Inflammatory macrophage treated with lipopolysaccharide for 1 hour (primary cell): ENCODE measurements at places on chromosomes 12 and 14.

- no peak for DNase-seq
These were observed 470.8 kb downstream of the NELL2 start for GRCh38 chr12:44405297-44405696.

DNA sequence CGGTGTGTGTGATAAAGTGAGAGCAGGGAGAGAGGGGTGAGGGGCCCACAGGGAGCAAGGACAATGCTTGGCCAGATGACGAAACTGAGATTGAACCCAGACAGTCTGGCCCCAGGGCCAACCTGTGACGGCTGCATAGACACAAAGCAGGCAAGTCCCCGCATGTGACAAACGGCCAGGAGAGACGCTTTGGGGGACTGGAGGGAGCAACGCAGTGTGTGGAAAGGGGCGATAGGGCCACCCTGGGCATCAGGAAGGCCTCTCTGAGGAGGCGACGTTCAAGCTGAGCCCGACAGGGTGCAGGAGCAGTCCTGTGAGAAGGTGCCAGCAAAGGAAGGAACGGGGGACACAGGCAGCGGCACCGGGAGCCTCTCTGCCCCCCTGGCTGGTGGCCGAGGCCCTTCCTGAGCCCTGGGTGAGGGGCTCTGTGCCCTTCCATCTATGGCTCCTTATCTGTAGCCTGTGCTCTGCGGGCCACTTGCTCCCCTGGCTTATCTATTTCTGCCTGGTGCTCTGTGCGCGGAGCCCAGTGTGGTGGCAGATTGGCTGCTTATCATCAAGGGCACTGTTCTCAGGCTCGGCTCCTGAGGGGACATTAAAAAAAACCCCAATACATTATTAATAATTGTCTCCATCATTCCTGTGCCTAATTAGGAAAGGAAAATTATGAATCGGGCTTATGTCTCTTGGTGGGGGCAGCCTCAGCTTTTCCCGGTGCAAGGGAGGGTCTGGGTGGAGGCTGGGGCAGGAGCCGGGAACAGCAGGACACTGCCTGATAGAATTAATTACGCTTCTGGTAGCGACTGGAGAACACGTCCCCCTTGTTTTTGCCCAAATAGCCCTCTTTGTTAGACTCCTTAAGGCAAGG lies 39.8 kb downstream of the PRIMA1 start:
- DNase-seq = no peak

DNA sequence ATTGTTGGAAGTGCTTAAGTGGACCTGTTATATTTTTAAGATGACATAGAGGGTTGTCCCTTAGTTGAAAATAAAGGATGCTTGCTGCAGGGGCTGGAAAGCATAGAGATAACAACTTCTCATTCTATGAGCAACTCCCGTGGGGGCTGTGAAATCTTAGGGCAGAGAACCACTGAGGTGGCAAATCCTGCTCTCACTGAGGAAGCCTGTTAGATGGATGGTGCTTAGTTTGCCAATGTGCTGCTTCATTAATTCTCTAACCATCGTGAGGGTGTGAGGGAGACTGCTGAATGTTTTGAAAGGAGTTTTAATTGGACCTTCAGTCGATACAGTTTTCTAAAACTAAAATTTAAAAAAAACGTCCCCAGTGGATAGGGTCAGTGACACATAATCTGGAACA lies 46.5 kb downstream of the PTPRO start:
- DNase-seq = no peak

DNA sequence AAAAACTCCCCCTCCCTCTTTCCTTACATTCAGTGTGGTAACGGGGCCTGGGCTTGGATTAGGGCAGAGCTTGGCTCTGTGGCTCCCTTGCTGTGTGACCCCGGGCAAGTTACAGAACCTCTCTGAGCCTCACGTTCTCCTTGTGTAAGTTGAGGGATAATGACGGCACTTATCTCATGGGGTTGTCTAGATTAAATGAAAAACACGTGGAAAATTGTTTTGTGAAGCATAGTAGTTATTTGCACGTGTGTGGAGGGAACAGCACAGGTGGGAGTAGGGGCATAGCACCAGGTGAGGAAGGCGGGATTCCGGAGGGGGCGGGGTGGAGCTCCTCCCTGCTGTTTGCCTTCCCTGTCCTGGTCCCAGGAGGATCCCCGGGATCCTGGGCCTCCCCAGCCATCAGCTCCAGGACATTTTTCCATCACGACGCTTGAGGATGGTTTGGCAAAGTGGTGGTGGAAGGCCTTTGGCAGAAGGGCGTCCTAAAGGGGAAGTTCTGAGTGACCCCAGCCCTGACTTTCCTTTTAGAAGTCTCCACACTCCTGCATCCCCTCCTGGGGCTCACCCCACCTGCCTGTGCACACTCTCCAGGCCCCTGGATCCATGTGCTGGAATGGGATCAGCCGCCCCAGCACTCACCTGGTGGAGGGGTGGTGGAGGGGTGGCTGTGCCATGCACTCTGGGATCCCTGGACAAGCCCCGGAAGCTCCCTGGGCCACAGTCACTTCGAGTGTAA lies 22.7 kb downstream of the LRTM2 start:
- no peak for DNase-seq

- DNase-seq = peak; percentile 68
These were observed 9.2 kb downstream of the NIN start for GRCh38 chr14:50821510-50822464.

DNA sequence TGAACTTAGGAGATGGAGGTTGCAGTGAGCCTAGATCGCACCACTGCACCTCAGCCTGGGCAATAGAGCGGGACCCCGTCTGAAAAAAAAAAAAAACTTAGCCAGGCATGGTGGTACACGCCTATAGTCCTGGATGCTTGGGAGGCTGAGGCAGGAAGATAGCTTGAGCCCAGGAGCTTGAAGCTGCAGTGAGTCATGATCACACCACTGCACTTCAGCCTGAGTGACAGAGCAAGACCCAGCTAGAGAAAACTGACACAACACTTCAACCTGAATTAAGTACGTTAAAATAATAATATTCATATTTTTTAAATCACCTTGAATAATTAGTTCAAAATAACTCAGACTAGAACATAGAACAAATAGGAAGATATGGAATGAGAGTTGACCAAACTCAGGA lies 5.7 kb upstream of the CATSPERB start:
- no peak for DNase-seq

GRCh38 chr12:50039151-50039835 lies 14.0 kb upstream of the RACGAP1 start:
- peak; percentile 95 for DNase-seq

DNA sequence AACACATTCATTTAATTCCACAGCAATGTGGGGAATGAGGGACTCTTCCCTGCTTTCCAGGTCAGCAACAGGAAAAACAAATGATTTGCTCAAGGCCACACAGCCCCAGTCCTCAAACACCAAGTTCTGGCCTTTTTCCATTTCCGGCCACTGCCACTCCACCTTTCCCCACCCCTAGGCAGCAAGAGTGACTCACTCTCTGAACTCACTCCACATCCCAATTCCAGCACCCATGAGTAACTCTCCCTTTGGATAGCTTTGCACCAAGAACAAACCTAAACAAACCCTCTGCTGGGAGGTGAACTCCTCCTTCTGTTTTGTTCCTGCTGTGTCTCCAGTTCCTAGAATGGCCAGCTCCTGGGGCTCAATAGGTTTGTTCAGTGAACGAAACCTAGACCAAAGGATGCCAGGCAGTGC lies 30.4 kb upstream of the PLEKHG6 start:
- DNase-seq = no peak

DNA sequence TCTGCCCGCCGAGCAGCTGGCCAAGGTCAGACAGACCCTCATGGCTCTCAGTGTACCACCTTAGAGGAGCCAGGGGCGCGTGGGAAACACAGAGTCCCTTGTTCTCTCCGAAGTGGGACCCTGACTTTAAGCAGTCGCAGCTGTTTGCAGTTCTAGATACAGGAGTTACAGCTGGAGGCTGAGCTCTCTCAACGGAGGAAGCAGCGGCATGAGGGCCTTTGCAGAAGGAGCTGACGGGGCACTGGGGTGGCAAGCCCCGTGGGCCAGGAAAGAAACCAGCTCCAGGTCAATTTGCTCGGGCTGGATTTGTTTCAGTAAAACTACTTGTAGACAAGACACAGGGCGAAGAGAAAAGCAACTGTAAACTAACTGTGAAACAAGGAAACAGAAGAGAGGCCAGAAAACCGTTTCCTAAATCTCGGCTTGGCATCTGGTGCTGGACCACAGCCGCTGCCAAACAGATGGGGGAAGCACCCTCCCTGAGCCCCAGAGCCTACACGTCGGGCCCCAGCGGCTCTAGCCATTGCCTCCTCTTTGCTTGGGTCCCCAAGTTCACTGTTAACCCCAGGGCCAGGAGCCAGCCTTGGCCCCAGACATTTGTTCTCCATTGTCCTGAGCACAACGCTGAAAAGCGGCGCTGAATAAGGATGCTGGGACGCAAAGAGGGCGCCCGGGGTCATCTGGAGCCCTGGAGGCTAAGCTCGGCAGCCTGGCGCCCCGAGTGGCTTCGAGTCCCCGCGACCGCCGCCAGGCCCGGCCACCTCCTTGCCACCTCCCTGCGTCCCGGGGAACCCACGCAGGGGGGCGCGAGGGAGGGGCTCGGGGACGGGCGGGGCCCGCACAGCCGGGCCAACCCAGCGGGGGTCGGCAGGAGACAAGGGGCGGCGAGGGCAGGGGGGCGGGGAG lies 914 bp upstream of the PACS2 start:
- no peak for DNase-seq

GRCh38 chr12:24025153-24025798 lies 75.8 kb upstream of the SOX5 start:
- DNase-seq = no peak

- no peak for DNase-seq
These were observed 647.8 kb downstream of the TMEM121 start for GRCh38 chr14:106174206-106174605.

- DNase-seq = no peak
These were observed 407.8 kb downstream of the ATP23 start for GRCh38 chr12:58349161-58349560.

- DNase-seq = peak; percentile 76
These were observed 150.1 kb downstream of the SLC38A4 start for GRCh38 chr12:46675736-46676135.

DNA sequence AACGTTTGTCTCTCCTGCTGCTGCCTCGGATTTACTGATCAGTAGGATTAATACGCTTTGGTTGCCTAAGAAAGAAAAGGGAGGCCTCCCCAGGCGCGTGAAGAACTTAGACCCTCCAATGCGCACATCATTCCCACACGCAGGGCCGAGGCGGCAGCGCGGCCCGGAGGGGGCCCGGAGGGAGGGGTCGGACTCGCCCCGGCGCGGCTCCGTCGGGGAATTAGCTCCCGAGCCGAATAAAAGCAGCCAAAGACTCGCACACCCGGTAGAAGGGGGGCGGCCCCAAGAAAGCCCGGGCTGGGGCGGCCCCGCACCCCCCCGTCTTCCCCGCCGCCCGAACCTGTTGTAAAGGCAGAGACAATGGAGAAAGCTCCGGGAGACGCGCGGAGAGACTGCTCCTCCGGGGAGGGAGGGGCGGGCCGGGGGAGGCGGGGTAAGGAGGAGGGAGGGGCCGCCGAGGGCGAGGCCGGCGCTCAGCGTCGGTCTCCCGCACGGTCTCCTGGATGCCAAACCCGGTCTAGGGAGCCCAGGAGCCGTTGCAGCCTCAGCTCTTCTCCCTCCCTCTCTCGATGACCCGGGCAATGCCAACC lies at the start of gene NELL2:
Gene NELL2, minus strand, starts transcription at position 362 of the 590 bp plus-strand sequence. CDS start 446 bp downstream, outside the sequence.
- DNase-seq = no peak

GRCh38 chr14:38496092-38496491 lies 240.2 kb upstream of the CLEC14A start:
- DNase-seq = no peak

DNA sequence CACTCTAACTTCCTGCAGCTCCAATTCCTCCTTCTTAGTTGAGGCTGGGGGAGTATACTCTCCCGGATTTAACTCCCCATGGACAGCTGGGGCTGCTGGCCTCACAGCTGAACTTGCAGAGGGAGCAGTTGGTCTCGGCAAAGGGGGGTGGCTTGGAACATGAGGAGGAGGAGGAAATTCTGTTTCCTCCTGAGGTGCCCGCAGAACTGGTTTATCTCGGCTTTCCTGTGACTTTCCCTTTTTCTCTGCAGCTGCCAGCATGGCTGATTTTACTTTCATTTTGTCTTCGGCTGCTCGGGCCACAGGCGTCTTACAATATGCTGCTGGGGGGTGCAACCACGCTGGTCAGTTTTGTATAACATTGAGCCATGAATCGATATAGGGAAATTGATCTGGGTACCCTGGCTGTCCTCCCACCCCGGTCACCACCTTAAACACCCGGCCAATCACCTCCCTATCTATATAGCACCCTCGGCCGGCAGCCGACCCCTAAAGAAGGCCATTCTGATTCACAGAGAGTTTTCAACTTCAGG lies 1317.6 kb downstream of the TMEM121 start:
- DNase-seq = peak; percentile 43

GRCh38 chr14:74660167-74660566 lies 48.1 kb upstream of the LTBP2 start:
- DNase-seq = no peak

GRCh38 chr14:76958020-76958979 lies 70.2 kb downstream of the IRF2BPL start:
- DNase-seq = no peak

GRCh38 chr12:123223241-123223668 lies 9.7 kb downstream of the MPHOSPH9 start:
- DNase-seq = no peak

- DNase-seq = no peak
These were observed 1.9 kb downstream of the CARMIL3 start for GRCh38 chr14:24053548-24054323.

GRCh38 chr14:76755610-76756370 lies 5.5 kb upstream of the VASH1 start:
- DNase-seq = no peak

DNA sequence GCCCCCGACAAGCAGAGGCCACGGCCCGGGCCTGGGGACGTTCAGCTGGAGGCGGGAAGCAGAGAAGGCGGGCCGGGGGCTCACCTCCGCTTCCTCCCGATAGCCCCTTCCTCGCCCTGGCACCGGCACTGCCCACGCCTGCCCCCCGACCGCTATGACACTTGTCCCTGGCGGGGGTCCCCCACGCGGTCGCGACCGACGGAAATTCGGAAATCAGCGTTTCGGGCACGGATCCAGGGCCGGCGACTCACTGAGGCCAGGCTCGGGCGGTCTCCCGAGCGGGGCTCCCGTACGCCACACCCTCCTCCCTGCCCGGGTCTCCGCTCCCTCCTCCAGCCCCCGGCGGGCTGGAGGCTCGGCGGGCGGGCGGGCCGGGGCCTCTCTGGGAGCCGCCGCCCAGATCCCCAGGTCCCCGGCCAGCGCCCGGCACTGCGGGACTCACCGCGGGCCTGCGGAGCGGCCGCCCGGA lies 581 bp downstream of the PITPNM2 start:
- no peak for DNase-seq

GRCh38 chr12:66550626-66551025 lies 128.2 kb downstream of the GRIP1 start:
- no peak for DNase-seq

GRCh38 chr12:59646636-59647035 lies 50.8 kb downstream of the SLC16A7 start:
- DNase-seq = no peak

- DNase-seq = no peak
These were observed 63.3 kb downstream of the ACSS3 start for GRCh38 chr12:81141217-81141616.

DNA sequence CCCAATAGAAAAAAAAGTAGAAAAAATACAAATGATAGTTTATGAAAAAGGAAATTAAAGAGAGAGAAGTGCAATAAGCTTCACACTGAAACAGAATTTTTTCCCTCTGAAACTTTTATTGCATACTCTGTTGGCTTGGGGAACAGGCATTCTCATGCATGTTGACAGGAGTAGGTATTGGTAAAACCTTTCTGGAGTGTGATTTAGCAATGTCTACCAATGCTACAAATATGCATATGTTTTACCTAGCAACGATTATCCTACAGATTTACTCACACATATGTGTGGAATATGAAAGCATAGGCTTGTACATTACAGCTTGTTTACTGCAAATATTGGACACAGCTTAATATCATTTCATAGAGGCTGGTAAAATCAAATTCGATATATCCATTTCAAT lies 125.7 kb upstream of the MYF6 start:
- no peak for DNase-seq

- no peak for DNase-seq
These were observed 270.9 kb downstream of the ALX1 start for GRCh38 chr12:85550924-85551323.
